ENCODE measurements at places on chromosomes 6 and 20. TPM values are rescaled to one million over a fixed set of nuclear protein-coding genes. Genes with fewer than 3 reads are reported as not detected.

The RNF8 gene
- 12.9 TPM for total RNA-seq

The CASS4 gene
- 19.7 TPM for total RNA-seq

DNA sequence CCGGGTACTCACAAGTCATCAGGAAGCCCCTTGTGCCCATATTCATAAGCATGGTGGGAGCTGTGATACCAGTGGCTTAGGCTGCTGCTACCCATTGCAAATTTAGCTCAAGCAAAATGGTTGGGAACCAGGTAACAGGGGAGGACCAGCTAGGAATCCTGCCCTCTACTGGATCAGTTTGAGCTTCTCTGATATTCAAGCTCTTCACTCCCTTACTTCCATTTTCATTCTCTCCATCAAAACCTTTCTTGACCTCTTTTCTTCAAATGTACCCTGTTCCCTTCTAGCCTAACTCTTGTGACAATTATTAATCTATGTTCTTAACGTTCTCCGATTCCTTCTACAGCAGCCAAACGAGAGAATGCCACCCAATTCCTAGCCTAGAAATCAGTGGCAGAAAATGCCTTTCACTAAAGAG lies 9.7 kb downstream of the NOL7 start:
- DNase-seq, result peak; percentile 30

DNA sequence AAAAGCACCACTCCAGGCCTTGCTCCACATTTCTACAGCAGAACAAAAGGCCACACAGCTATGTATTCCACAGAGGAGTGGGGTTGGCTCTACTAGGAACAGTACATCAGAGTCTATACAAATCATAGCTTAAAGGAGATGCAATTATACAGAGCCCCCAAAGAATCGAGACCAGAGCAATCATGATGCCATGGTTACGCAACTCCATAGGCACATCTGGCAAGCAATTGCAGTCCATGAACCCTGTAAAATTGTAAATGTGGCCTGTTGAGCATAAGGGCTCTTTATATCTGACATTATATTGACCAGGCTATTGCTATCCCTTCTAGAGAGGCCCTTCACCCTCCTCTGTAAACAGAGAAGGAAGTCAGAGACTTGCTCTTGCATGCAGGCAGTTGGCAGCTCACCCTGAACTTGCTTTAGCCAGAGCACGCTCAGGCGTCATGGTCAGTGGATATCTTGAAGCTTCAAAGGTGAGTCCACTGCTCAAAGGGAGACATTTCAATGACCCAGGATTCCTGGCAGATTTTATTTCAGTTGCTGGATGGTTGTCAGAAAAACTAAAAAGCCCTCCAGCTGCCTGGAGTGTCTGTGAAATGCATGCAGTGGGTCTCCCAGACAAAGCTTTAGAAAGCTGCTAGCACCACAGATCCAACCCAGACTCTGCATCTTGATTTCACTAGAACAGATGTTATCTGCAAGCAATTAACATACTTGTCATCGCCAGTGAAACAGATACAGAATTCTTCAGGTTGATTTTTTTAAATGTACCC lies 357.2 kb downstream of the CENPW start:
- peak; percentile 2 for DNase-seq

DNA sequence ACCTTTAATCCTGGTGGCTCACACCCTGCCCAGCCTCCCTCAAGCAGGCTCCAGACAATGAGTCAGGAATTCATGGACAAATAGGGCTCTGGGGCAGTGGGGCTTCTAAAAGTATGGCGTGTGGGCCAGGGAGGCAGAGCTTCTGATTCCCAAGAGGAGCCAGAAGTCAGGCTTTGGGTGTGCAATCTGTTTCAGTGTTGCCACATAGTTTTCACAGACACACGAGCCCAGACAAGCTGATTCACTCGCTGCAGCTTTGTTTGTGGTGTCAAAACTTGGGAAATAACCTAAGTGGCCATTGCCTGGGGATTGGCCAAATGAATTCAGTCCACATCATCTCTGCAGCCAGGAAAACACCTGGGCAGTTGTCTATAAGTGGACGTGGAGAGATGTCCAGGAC lies 9.2 kb downstream of the PEDS1 start:
- DNase-seq, result no peak

Measured in lung (tissue), 17 donors.